ENCODE measurements at places on chromosomes 11 and 22.

DNA sequence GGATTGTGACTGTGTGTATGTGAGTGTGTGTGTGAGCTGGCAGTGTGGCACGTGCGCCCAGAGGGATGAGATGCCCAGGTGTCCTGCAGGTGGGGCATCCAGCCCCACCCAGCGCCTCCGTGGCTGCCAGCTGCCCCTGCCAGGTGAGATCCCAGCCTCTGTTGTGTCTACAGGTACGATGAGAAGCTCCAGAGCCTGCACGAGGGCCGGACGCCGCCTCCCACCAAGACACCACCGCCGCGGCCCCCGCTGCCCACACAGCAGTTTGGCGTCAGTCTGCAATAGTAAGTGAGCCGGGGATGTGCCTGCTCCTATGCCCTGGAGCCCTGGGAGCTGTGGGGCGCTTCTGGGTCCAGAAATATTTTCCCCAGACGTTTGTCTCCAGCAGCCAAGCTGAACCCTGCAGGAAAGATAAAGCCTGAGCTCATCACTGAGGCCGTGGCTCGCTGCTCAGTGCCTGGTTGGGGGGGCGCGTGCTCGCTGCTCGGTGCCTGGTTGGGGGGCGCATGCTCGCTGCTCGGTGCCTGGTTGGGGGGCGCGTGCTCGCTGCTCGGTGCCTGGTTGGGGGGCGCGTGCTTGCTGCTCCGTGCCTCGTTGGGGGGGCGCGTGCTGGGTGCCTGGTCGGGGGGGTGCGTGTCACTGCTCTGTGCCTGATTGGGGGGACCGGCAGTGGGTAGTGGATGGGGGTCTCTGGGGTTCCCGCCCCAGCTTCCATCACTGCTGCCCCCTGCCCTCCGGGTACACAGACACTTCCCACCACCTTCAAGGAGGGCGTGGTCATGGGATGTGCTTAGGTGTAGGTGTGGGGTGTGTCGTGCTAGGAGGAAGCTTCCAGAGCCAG, 73.2 kb downstream of the ARHGAP8 start:
- no peak for DNase-seq

- no peak for DNase-seq
These were observed 3.8 kb downstream of the ACY3 start for GRCh38 chr11:67646535-67647336.

GRCh38 chr11:76510060-76511047, 65.5 kb downstream of the EMSY start:
- DNase-seq, result no peak

DNA sequence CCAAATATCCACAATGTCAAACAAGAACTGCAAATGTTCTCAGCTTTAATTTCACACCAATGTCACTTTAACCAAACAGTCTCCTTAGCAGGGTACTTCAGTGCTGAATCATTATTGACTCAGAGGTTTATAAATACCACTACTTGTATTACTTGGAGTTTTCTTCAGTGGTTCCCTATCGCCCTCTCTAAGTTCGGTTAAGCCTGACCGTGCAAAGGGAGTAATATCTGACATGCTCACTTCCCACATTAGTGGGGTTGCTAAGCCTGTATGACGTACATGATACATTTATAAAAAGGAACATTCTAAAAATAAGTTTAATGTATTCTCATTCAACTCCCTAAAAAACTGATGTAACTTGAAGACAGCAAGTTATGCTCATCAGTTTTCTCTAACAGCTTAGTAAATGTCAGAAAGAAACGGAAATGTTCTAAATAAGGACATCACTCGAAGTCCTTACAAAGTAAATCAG, 93.1 kb upstream of the ZC3H12C start:
- no peak for DNase-seq

- DNase-seq, result no peak
These were observed 246.1 kb upstream of the CHORDC1 start for GRCh38 chr11:90468923-90469322.

GRCh38 chr22:32674925-32675825, 126.3 kb upstream of the TIMP3 start:
- no peak for DNase-seq

DNA sequence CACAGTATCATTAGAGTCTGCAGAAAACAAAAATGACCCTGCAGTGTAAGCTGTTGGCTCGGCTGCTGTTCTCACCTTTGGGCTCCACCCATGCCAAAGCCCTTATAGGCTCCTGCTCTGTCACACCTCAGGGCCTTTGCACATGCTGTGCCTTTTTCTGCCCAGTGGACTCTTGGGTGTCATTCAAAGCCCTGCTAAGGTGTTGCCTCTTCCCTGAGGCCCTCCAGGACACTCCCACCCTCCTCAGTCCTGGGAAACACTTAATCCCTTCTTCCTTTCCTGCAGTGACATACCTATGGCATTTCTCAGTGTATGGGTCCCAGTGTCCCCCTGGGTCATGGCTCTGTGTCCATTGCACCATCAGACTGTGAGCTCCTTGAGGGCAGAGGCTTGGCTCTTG, 29.1 kb upstream of the CACNG2 start:
- no peak for DNase-seq

DNA sequence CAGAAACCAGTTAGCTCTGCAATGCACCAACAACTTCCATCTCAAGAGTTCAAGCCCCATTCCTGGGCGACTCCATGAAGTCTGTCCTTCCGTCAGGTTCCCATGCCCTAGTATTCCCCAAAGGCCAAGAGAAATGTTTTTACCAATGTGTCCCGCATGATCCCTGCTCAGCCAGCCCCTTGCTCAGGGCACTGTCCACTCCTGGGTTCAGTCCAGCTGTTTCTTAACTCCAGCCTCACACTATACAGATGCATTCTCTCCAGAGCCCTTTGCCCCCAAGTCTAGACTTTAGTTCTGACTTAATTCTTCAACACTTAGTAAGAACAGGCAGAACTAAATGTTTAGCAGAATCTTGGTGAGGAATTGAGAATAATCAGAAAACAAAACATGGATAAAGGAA, 497.5 kb downstream of the SOX6 start:
- DNase-seq, result no peak

GRCh38 chr22:34414467-34415440, 494.5 kb upstream of the LARGE1 start:
- DNase-seq, result peak; percentile 79

- no peak for DNase-seq
These were observed 39.3 kb downstream of the NFRKB start for GRCh38 chr11:129856036-129856435.

GRCh38 chr22:42280140-42280539, 9.7 kb upstream of the TCF20 start:
- no peak for DNase-seq

DNA sequence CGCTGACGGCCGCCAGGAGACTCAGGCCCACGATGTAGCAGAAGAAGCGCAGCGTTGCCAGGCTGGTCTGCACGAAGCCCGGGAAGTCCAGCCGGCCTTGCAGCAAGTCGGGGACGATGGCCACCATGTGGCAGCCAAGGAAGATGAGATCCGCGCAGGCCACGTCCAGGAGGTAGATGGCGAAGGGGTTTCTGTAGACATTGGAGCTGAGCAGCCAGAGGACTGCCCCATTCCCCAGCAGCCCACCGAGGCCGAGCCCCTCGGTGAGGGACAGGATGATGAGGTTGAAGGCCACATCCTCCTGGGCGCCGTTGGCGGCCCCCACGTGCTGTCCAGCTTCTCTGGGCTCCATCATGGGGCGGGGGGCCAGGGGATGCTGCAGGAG, 3.8 kb downstream of the MRGPRE start:
- DNase-seq, result no peak

GRCh38 chr11:108551651-108552462, 41.7 kb downstream of the EXPH5 start:
- no peak for DNase-seq

DNA sequence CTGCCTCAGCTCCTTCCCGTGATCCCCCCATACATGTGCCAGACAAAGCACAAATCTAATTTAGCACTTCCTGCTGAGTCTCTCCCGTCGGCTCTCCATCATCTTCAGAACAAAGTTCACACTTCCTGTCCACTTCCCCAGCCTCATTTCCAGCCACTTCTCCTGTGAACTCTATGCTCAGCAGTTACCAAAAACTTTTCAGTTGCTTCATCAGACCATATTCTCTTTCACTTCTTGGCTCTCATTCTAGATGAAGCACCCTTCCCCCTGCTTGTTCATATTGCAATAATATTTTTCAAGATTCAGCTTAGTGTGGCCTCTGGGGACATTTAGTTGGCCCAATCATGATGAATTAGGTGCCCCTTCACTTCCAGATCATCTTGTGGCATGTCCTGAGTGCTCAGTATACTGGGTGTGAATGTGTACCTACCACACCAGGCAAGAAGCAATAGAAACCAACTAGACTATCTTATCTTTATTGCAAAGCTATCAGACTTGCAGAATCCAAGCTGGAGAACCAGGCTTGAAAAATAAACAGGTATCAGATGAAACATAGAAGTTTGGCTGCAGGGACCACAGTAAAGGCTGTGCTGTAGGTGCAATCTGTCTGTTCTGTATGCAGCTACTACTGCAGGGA, 115.8 kb downstream of the NXPE2 start:
- DNase-seq, result no peak

DNA sequence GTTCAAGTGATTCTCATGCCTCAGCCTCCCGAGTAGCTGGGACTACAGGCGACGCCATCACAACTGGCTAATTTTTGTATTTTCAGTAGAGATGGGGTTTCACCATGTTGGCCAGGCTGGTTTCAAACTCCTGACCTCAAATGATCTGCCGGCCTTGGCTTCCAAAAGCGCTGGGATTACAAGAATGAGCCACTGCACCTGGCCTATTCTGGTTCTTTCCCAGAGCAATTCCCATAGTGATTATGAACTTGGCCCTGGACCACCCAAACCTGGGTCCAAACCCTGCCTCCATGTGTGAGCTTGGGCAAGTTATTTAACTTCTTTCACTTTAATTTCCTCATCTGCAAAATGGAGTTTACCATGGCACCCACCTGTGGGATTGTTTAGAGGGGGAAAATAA, 61.5 kb upstream of the HEPHL1 start:
- DNase-seq, result no peak

GRCh38 chr11:36467916-36468315, 42.2 kb downstream of the TRAF6 start:
- DNase-seq, result no peak

DNA sequence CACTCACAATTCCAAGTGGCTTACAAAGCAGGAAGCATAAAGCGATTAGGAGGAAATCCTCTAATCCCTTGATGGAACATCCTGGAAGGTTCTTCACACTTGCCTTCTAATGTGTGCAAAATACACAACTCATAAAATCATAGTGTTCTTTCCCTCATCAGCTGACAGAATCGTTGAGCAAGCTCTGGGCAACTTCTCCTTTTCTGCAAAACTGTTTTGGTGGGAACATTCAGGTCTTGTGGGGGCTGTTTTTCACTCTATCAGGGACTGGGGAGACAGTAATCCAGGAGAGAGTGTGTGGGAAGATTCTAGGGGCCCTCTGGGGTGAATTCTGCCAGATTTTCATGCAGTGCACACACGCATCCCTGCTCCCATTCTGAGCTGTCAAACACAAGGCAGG, 53.2 kb downstream of the IRAG1 start:
- DNase-seq, result peak; percentile 50

DNA sequence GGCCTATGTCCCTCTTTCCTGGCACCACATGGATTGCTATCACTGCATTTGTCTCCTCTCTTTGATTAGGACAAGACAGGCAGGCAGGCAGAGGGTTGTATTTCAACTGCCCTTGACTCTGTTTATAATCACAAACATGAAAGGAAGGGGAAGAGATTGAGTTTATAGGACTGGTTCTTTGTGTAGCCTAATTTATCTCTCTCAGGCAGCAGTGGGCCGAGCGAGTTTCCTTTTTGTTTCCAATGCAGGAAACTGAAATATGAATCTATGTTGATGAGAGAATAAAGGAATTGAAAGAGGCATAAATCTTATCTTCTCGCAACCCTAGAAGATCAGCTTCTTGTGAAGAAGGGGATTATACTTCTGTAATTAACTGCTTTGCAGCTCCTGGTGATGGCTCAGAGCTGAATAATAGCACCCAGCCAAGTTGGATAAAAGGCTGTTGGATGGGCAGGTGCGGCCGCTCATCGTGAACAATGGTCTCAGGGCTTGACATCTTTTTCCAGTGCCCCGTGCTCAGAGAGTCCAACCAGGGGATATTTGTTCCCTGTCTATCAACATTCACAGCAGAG, 80.6 kb upstream of the SYT13 start:
- DNase-seq, result peak; percentile 45

- DNase-seq, result no peak
These were observed 59.3 kb downstream of the MORC2 start for GRCh38 chr22:30909306-30909705.

All from WERI-Rb-1 (cell line).